ENCODE measurements at places on chromosomes 16 and 17.

- peak; percentile 18 for DNase-seq
Observed at GRCh38 chr16:4314532-4315185, 1.2 kb upstream of the GLIS2 start.

GRCh38 chr16:81273223-81273950 is 34.9 kb downstream of the BCO1 start:
- DNase-seq = no peak

DNA sequence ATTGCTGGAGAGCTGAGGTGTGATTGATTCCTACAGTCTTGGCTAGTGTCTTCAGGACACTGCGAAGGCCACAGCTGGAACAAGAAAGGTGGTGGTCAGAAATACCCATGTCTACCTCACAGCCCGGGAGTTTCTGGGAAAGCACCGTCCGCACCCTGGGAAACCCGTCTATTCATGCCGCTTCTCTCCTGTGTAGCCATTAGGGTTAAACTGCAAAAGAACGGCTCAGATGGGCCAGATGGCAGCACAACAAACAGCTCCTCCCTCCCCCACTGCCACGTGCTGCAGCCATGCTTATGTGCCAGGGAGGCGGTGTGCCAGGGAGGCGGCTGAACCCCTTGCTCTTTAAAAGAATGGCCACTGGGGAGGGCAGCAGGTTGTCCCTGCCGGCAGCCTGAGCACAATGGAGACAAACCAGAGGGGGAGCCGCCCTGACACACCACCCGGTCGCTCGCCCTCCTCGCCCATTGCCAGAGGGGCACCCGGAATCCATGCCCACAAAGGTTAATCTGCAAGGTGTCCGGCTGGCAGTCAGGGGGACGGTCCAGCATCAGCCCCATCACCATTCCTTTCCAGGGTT is 65.2 kb downstream of the CYTH1 start:
- DNase-seq = peak; percentile 88

GRCh38 chr17:29401258-29401657 is 11.1 kb downstream of the TAOK1 start:
- no peak for DNase-seq

DNA sequence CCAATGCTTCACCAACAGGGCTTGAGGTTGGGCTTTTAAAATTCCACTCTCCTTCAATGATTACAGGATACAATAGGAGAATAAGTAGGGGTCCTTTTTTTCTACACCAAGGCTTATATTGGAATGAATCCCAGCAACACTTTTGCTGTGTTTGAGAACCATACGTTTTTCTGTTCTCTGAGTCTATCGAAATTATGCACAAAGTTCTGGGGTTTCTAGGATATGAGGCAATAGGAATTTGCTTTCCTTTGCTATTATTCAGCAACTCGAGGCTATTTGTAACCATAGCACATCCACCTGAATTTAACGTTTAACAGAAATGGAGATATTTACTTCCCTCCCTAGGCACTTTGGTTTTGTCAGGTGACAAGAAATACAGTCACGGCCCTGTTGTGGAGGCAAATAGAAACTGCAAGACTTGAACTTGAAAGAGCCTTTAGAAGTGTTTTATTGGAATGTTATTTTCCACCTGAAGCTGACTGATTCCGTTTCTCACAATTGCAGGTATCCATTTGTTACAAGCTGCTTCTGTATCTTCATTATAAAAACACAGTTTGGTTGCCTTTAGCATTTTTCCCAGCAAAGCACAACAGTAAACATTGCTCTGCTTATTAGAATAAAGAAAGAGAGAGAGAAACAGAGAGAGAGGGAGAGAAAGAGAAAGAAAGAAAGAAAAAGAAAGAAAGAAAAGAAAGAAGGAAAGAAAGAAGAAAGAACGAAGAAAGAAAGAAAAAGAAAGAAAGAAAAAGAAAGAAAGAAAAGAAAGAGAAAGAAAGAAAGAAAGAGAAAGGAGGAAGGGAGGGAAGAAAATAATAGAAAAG is 109.6 kb downstream of the HS3ST3A1 start:
- DNase-seq = no peak

GRCh38 chr16:59701963-59702930 is 968.1 kb upstream of the GOT2 start:
- DNase-seq = no peak

DNA sequence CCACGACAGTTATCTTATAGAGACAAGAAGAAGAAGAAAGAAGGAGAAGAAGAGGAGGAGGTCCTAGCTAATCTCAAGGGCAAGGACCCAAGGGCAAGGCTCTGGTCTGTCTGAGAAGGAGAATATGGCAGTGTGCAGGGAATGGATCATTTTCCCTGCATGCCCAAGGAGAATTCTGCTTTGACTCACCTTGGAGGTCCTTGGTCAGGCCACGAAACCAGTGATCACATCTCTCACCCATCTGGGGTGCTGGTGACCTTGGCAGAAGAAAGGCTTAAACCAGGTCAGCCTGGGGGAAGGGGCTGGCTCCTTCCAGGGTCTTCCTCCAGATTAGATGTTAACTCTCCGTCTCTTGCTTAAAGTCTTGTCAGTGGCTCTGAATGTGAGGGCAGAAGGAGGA is 1.6 kb upstream of the FMNL1 start:
- no peak for DNase-seq

GRCh38 chr16:6593799-6594198 is 738.8 kb upstream of the RBFOX1 start:
- no peak for DNase-seq

DNA sequence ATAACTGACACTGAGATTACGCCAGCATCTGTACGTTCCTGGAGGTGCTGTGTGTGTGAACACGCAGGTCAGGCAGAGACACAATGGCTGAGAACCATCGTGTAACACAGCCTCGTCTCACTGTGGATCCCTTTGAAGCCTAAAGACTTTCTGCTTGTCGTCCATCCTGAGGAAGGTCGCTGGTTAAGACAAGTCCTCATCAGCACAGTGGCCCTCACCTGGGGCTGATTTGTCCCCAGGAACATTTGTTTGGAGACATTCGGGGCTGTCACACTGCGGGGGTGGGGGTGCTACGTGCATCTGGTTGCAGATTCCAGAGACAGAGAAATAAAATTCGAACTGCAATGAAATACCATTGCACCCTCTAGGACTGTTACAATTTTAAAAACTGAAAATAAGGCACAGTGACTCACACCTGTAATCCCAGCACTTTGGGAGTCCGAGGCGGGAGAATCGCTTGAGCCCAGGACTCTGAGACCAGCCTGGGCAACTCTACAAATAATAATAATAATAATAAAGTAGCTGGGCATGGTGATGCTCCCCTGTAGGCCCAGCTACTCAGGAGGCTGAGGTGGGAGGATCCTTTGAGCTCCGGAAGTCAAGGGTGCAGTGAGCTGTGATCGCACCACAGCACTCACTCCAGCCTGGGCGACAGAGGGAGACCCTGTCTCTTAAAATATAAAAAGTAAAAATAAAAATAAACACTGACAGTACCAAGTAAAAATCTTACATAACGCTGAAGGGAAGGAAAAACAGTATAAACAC is 112.0 kb upstream of the METRNL start:
- no peak for DNase-seq

DNA sequence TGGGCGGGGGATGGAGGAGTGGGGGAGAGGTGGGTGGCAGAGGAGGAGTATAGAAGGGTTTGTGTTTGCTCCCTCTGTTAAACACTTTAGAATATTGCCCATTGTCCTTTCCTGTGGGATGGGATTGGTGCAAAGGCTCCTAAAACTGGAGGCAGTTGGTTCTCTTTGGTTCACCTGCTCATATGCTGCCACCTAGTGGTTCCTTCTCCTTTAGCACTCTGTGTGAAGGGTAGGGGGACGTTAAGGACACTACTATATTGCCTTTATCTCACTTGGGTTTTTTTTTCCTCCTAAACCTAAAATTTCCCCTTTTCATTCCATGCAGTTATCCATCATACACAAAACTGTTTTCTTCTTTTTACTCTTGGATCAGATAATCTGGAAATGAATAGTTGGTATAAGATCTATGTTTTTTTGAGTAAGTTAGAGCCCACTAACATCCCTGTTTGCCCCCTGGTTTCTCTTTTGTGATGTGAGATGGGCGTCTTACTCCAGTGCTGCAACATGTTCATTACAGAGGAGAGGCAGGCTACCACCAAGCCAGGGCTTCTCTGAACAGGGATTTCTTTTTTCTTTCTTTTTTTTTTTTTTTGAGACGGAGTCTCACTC is 23.8 kb downstream of the SNX11 start:
- DNase-seq = peak; percentile 37

DNA sequence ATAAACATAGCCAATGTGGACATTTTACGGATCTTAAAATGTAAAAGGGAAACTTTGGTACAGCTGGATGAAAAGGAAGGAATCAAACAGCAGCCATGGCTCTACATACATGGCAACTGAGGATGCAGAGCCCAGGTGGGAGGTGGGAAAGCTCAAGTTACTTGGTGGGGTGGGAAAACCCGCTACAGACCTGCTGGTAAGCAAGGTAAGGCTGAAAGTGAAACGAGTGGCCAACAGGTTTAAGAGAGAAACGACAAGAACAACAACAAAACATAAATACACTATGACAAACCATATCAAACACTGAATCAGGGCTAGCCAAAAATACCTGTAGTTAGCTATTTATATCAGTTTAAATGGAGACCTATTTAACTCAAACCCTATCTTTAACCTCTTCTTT is 185.3 kb downstream of the CEP112 start:
- no peak for DNase-seq

DNA sequence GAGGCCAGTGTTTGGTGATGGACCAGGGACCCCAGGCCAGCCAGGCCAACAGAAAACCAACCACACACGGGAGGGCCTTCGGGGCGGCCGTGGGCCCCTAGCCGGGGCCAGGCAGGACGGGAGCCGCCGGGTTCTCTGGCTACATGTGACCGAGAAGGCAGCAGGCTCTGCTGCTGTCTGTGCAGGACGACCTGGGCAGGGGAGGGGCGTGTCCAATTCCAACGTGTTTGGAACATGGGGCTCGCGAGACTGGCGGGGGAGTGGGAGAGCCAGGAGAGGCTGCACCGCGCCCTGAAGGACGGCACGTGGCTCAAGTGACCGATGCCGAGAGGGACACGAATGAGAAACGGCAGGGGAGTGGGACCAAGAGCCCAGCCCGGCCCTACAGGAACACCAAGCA is 75.4 kb downstream of the LMF1 start:
- DNase-seq = no peak

DNA sequence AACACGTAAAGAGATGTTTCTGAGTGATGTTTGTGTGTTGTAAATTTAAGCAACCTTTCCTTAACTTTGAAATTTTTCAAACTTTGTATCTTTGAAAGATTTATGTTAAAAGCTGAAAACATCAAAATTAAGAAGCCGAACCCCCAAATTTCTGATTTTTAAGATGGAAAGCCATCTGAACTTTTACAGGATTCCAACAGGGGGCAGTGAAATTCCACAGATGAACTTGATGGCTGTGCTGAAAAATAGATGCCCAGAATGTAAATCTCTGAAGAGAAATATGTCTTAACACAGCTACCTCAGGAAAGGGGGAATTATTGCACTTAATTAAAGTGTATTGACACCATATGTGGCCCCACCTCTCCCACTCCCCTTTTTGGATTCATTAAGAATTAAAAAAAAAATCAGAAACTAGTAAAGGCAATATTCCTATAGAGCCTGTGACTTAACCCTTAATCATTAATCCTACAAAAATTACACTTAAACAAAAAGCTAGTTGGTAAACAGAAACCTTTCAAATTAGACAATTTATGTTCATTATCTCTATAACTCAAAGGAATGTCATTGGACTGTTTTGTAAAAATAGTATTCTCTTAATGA is 597.9 kb downstream of the KCNJ2 start:
- DNase-seq = no peak

DNA sequence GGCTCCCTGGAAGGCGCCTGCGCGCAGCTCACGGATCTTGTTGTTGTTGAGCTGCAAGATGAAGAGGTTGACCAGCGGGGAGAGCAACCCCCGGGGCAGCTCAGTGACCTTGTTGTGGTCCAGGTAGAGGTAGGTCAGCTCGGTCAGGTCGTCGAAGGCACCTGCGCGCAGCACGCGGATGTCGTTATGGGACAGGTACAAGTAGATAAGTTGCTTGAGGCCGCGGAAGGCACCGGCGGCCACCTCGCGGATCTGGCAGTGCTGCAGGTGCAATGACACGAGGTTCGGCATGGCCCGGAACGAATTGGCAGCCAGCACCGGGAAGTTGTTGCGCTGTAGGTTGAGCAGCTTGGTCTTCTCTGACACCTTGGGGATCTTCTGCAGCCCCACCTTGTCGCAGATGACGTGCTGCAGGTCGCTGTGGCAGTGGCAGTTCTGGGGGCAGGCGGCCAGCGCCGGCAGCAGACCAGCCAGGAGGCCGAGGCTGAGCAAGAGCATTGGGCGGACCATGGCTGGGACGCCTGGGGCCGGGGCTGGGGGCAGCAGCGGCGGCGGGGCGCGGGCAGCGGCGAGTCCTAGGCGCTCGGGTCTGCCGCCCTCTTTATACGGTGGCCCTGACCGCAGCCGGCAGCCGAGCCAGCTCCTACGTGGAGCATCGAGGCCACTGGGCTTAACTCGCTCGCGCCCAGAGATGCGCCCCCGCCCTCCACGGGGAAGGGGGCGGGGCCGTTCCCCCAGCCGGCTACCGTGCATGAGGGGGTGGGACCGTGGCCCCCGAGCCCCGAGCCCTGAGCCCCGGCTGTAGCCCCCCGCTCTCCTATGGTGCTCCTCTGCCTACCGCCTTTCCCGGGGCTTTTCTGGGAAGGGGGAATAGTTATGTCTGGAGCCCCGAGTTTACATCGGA is at the start of gene CHAD:
Gene CHAD, minus strand, starts transcription at position 577 of the 904 bp plus-strand sequence. Its CDS starts 67 bp downstream, at position 510.
- no peak for DNase-seq

DNA sequence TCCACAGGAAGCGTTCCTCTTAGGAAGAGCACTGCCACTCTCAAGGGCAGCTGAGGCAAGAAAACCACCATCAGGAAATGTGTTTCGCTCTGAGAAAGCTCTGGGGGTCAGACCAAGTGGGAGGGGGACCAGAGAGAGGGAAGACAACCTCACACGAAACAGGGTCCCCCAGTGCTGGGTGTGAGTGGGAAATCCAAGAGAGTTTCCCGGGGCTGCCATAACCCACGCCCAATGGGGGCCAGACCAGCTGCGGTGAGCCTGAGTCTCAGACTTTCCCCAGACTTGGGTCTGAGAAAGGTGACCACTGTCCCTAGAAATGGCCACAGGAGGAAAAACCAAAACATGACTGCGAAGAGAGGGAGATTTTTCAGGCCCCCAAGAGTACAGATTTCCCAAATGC is 14.5 kb downstream of the DNAH17 start:
- no peak for DNase-seq

DNA sequence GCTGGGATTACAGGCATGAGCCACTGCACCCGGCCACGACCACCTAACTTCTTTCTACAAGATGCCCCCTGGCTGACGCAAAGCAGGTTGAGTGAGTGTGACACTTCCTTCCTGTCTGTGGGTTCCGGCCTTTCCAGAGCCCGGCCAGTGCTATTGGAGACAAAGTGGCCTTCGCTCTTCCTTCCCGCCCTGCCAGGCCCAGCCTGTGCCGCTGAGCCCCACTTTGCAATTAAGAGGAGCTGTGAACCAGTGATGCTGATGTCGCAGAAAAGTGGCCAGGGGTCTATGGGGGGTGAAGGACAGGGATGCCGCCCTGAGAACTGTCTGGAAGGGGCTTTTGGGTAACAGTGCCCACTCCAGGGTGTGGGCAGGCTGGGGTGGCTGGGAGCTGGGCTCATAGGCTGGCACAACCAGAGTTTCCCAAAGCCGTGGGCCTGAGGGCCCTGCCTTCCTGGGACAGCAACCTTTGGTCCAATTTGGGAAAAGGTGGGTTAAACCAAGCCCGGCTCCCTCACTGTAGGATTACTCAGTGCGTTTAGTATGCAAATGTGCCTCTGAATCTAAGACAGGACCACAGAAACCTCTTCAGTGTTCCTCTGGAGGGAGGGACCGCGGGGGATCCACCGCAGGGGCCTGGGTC is 174.9 kb downstream of the SEC14L1 start:
- DNase-seq = no peak

Data from DMS 273 treated with DMSO at 0.1 percent for 48 hours (cell line).